ENCODE measurements at places on chromosomes 7 and 10. TPM values are rescaled to one million over a fixed set of nuclear protein-coding genes. Genes with fewer than 3 reads are reported as not detected.
A peak's percentile ranks its signal among the peaks of the same experiment; 100 is the strongest.

DNA sequence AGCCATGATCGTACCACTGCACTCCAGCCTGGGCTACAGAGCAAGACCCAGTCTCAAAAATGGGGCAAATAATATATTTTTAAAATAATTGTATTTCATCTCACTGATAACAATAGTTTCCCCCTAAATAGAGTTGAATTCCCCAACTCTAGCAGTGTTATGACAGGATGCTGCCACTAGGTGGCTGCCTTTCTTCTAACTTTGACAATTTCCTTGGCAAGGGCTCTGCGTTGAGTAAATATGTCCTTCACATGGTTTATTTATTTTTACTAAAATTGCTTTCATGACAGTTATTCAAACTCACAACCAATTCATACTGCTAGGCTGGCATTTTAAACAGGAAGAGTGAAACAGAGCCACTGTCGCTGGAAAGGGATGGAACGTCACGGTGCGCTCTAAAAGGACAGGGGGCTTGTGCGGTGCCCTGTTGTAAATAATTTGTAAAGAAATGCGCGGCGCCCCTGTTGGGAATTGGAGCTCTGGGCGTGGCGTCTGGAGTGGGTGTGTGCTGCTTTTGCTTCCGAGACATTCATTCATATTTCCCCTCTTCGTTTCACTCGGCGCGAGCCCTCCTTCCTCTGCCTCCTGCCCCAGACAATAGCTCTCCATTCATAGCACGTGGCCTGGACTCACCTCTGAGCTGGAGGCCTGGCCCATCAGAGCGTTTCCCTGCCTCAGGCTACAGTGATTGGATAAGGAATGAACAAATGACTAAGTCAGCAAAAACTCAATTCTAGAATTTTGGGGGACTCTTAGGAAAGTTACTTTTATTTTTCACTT is 20.5 kb upstream of the PITRM1 start:
- peaks cover 22% of the 10 kb centered on the region for H3K4me1 ChIP-seq
- no peak overlapping the region for H3K4me3 ChIP-seq
- H3K27me3 ChIP-seq = peaks cover 5% of the 10 kb centered on the region
- no peak for DNase-seq
- no peak overlapping the region for H3K27ac ChIP-seq

- peaks cover 4% of the 10 kb centered on the region for H3K27me3 ChIP-seq
- peaks cover 11% of the 10 kb centered on the region for H3K4me1 ChIP-seq
- H3K36me3 ChIP-seq = no peaks in the 10 kb centered on the region
- no peak for DNase-seq
- no peak overlapping the region for H3K4me3 ChIP-seq
- no peak overlapping the region for H3K27ac ChIP-seq
Measured at GRCh38 chr7:98557538-98558031, 59.5 kb upstream of the NPTX2 start.

CACNB2 gene
- 4.9 TPM for total RNA-seq

DNA sequence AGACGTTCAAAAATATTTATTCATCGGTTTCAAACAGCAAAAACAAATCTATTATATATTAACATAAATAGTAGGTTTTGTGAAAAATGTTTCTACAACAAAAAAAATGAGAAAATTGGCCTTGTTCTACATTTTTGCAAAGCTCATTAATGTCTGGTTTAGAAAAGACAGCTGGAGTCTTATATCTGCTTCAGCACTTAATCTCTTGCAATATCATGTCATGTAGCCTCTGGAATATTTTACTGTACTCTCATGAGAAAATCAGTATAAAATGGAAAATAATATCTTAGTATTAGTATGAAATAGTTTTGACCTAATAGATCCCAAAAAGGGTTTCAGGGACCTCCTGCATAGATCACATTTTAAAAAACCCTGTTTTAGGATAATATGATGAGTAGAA is 326.6 kb downstream of the ARL4A start:
- H3K27ac ChIP-seq = no peak overlapping the region
- H3K36me3 ChIP-seq = no peaks in the 10 kb centered on the region
- no peak for DNase-seq
- no peaks in the 10 kb centered on the region for H3K27me3 ChIP-seq
- H3K4me3 ChIP-seq = no peak overlapping the region

- H3K36me3 ChIP-seq = no peaks in the 10 kb centered on the region
- H3K4me3 ChIP-seq = no peak overlapping the region
- peaks cover 5% of the 10 kb centered on the region for H3K4me1 ChIP-seq
- peaks cover 18% of the 10 kb centered on the region for H3K27me3 ChIP-seq
- no peak overlapping the region for H3K27ac ChIP-seq
Measured at GRCh38 chr10:127498087-127498486, 51.0 kb upstream of the NPS start.

DNA sequence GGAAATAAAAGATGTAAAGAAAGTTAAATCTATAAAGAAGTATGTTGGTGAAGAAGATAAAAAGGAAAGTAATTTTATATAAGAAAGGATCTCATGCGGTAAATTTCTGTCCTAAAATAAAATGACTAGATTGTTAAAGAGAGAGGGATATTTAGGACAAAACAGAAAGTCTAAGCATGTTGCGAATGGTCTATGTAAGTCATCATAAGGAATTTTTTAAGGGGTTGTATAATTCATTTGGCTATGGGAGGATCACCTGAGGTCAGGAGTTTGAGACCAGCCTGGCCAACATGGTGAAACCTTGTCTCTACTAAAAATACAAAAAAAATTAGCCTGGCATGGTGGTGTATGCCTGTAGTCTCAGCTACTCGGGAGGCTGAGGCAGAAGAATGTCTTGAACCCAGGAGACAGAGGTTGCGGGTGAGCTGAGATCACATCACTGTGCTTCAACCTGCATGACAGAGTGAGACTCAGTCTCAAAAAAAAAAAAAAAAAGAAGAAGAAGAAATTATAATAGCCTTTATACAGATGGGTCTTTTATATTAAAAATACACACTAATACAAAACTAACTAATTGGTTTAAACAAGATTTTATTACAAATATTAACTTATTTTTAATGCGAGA is 294.3 kb downstream of the MAGI2 start:
- H3K36me3 ChIP-seq = no peaks in the 10 kb centered on the region
- H3K4me1 ChIP-seq = no peaks in the 10 kb centered on the region
- DNase-seq = no peak
- no peaks in the 10 kb centered on the region for H3K27me3 ChIP-seq

HOGA1 gene
- 0.57 TPM for total RNA-seq

- H3K27me3 ChIP-seq = no peaks in the 10 kb centered on the region
- H3K4me1 ChIP-seq = no peaks in the 10 kb centered on the region
Measured at GRCh38 chr10:127132451-127132850, 63.9 kb downstream of the INSYN2A start.

DNA sequence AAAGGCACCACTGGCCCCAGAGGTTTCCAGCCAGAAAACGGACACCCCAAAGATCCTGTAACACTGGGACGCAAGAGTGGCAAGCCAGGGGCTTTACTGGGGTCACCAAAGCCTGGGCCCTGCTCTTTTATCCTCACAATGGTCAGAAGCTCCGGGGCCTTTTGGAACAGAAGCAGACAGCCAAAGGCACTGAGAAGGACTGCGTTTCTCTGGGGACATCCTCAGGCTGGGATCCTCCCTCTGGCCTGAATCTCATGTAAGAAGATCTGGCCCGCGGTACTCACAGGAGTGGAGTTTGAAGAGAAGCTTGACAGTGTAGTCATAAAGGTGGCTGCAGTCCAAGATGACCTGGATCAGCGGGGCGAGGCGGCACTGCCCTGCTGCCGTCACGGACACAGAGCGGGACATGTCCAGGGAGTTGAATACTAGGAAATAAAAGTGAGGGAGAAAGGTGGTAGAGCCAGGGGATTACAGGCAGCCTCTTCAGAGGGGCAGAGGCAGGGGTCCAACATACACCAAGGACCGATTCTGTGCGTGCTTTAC is 81.4 kb downstream of the SPDYE5 start:
- no peaks in the 10 kb centered on the region for H3K27me3 ChIP-seq
- H3K4me1 ChIP-seq = peaks cover 7% of the 10 kb centered on the region
- no peak for DNase-seq

- H3K36me3 ChIP-seq = no peaks in the 10 kb centered on the region
- no peak for DNase-seq
- peaks cover under 1% of the 10 kb centered on the region for H3K4me1 ChIP-seq
- H3K27ac ChIP-seq = no peak overlapping the region
Measured at GRCh38 chr7:126569402-126569801, 683.3 kb downstream of the GRM8 start.

KLLN gene
- 2.2 TPM for total RNA-seq

DNA sequence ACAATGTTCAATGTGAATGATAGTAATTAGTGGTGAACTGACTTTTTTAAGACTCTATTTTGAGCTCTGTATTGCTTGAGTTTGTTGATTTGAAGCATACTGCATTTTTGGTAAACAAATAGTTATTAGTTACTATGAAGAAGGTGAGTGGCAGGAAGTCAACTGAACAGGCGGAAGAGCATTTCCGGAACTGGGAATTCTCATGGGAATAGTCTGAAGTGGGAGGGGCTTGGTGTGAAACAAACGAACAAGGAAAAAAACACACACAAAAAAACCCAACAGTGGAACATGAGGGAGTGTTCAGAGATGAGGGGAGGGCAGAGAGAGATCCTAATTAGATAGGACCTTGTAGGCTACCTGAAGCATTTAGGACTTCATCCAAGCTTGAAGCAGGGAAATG is 43.9 kb upstream of the C1QL3 start:
- H3K4me3 ChIP-seq = no peak overlapping the region
- peaks cover 15% of the 10 kb centered on the region for H3K27me3 ChIP-seq
- H3K36me3 ChIP-seq = no peaks in the 10 kb centered on the region
- no peaks in the 10 kb centered on the region for H3K4me1 ChIP-seq

DNA sequence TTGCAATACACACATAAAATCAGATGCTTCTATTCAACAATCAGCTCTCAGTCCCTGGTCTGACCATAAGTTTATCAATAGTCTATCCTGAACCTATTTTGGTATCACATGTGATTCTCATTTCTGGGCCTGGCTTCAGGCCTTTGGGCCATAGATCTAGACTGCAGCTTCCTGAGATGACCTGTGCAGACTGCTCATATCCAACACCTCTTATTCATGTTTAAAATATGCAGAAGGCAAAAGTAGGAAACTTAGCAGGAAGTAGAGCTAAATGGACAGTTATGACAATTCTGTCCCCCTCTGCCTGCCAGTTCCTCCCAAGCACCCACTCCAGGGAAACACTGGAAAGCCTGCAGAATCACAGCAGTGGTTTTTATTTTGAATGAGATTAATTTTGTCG is 53.3 kb downstream of the C7orf25 start:
- no peaks in the 10 kb centered on the region for H3K36me3 ChIP-seq
- peaks cover 3% of the 10 kb centered on the region for H3K27me3 ChIP-seq
- no peak overlapping the region for H3K4me3 ChIP-seq
- DNase-seq = no peak
- H3K4me1 ChIP-seq = peaks cover 16% of the 10 kb centered on the region
- H3K27ac ChIP-seq = peak overlapping the region; percentile 40

- no peaks in the 10 kb centered on the region for H3K36me3 ChIP-seq
- peaks cover 9% of the 10 kb centered on the region for H3K27me3 ChIP-seq
- H3K4me3 ChIP-seq = no peak overlapping the region
- H3K4me1 ChIP-seq = peaks cover 7% of the 10 kb centered on the region
- no peak overlapping the region for H3K27ac ChIP-seq
- peak; percentile 27 for DNase-seq
Measured at GRCh38 chr10:124318811-124319210, 99.9 kb downstream of the OAT start.

CPA4 gene
- total RNA-seq = 17.4 TPM

GLI3 gene
- 58.0 TPM for total RNA-seq

GRCh38 chr7:18345641-18346234 is 149.8 kb upstream of the HDAC9 start:
- no peak overlapping the region for H3K4me3 ChIP-seq
- no peaks in the 10 kb centered on the region for H3K36me3 ChIP-seq
- no peak overlapping the region for H3K27ac ChIP-seq
- no peaks in the 10 kb centered on the region for H3K4me1 ChIP-seq

DNA sequence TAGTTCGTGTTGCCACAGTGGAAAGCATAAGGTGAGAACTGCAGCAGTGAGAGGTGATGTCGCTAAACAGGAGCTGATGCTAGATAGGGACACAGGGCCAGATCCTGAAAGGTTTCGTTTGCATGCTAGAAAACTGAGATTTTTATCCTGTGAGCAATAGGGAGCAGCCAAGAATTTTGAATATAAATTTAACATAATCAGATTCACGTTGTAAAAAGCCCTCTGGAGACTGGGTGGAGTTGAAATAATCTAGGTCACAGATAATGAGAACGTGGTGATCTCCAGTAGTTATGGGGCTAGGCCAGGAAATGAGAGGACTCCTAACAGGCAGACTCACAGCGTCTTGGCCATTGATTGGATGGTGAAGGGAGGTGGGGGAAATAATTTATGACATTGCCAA is 92.1 kb upstream of the IMMP2L start:
- H3K4me3 ChIP-seq = no peak overlapping the region
- no peaks in the 10 kb centered on the region for H3K4me1 ChIP-seq
- no peaks in the 10 kb centered on the region for H3K27me3 ChIP-seq
- H3K27ac ChIP-seq = no peak overlapping the region
- DNase-seq = no peak

C10orf62 gene
- total RNA-seq = 0.34 TPM

- H3K4me1 ChIP-seq = peaks cover 4% of the 10 kb centered on the region
- no peak overlapping the region for H3K4me3 ChIP-seq
- H3K27me3 ChIP-seq = no peaks in the 10 kb centered on the region
- H3K27ac ChIP-seq = no peak overlapping the region
Measured at GRCh38 chr7:82705517-82706260, 262.1 kb upstream of the CACNA2D1 start.

- H3K4me3 ChIP-seq = no peak overlapping the region
- peaks cover 5% of the 10 kb centered on the region for H3K4me1 ChIP-seq
- no peak for DNase-seq
- H3K36me3 ChIP-seq = no peaks in the 10 kb centered on the region
- no peak overlapping the region for H3K27ac ChIP-seq
Measured at GRCh38 chr10:4312051-4312835, 513.8 kb upstream of the AKR1E2 start.

DNA sequence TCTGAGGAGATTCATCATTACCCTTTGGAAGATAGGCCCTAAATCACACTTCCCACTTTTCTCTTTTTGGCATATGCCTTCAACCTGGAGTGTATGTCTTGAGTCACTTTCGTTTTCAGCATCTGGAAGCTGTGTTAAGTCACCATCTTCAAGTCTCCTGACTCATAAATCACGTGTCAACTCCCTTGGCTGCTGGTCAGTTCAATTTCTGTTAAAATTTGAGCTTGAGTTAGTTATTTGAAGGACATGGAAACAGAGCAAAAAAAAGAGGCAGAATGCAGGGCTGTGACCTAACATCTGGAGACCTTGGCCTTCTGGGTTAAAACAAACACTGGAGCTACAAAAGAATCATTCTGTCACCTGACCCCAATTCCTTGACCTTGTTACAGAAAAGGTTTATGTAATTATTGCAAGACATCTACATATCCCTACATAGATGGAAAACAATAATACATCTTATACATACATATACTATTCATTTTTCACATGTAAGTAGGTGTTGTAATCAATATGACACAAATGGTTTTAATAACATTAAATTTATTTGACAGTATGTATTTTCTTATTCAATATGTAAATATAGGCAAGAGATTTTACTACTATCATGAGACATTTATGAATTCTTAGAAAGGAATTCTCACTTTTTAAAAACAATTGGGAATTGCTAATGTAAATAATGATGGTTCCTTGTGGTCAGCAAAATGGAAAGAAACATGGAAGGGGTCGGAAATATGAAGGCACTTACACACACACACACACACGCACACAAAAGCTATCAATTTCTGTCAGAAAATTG is 169.7 kb upstream of the PHYHIPL start:
- no peak for DNase-seq
- no peaks in the 10 kb centered on the region for H3K36me3 ChIP-seq
- H3K4me3 ChIP-seq = no peak overlapping the region
- H3K4me1 ChIP-seq = peaks cover 29% of the 10 kb centered on the region

HMX3 gene
- not detected for total RNA-seq

Data from type B pancreatic cell (in vitro differentiated cells).